Body of pancreas (tissue), 4 donors: ENCODE measurements at places on chromosomes 16 and 17. TPM values are rescaled to one million over a fixed set of nuclear protein-coding genes. Genes with fewer than 3 reads are reported as not detected.

TRPV3 gene
- 0.33 TPM for total RNA-seq

KRT24 gene
- not detected for total RNA-seq

FBF1 gene
- total RNA-seq = 2.6 TPM

HOXB3 gene
- 2.9 TPM for total RNA-seq

DNA sequence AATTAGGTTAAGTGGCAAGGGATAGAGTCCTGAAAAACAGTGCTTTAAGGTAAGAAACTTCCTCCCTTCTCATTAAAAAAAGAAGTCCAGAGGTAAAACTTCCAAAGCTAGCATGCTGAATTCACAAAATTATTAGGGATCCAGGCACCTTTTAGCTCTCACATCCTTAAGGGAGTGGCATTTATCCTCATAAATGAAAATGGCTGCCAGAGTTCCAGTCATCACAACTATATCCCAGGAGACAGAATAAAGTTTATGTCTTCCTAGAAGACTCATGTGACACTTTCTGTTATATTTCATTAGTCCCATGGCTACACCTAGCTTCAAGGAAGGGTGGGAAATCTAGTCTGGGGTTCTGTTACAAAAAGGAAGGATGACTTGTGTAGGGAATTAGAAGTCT lies 23.3 kb upstream of the ADORA2B start:
- DNase-seq = no peak

DNA sequence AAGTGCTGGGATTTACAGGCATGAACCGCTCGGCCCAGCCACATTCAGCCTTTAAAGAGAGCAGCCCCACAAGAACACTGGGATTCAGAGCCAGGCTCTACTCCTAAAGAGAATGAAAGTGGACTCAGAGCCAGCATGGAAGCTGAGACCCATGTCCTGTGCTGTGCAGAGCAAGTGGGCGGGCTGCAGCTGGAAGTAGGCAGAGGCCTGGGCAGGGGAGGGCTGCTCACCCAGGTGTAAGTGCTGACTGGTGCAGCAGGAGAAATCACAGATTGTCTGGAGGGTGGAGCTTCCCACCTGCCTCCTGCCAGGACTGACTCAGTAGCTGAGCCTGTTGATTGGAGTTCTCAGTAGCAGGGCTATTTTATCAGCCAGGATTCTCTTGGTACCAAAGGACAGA lies 178.7 kb downstream of the KATNIP start:
- DNase-seq = no peak

DNA sequence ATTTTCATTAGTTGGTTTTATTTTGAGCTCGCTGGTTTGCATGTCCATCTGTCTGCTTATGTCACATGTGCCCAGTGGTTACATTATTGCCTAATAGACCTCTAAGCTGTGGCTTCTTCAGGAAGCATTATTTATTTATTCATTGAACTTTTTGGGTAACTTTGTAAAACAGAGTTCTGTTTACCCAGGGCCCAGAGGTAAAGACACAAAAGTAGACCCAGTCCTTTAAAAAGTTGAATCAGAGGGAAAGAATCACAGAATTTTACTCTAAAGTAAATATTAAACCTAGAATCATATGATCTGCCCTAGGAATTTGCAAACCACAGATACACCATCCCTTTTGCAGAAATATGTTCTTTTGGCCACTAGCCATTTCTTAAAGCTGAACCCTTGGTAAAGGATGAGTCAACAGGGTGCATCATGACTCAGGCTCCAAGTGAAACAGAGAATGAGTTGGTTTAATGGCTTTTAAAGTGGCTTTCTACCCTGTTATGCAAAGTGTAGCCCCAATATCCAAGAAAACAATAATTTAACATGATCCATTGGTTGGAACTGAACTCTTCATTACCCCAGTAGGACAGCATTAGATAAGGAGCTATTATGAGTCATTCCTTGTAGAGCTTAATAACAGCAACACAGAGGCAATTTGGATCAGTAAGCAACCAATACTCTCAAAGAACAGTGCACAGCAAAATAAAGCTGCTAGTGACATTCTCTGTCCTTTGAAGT lies 236.3 kb downstream of the KCNJ2 start:
- DNase-seq = peak; percentile 21

DNA sequence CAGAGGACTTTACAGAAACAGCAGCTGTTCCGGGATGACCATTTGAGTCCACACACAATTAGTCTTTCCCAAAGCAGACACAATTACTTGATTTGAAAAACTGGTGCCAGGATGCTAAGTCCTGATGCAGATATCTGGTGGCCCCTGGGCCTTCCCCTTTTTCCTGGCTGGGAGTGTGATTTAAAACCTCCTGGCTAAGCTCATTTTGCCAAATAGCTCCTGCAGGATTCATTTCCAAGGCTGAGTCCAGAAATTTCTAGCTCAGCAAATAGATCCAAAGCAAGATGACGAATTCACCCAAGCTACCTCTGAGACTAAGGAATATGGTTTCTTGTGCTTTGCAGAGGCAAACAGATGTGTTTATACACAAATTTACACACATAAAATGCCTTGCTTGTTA lies 422.2 kb downstream of the CA10 start:
- no peak for DNase-seq
